ENCODE measurements at places on chromosomes 2 and 18.

DNA sequence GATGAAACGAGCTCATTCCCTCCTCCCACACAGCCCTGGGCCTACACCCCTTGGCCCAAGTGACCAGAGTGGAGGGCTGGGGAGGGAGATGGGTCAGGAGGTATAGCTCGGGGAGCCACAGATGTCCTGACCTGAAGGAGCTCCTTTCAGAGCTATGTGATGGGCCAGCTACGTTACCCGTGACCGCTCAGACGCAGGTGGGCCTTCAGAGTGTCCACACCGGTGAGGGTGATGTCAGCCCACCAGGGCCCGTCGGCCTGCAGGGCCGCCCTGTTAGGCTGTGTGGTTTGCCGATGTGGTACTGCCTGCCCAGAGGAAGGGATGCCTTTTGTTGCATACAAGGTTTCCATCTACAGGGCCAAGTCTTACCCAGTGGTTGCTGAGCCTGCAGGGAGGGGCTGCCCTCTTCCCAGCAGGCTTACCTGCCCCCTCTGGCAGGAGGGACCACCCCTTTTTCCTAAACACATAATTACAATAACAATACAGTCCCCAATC is 41.8 kb upstream of the FOSL2 start:
- no peak for DNase-seq

DNA sequence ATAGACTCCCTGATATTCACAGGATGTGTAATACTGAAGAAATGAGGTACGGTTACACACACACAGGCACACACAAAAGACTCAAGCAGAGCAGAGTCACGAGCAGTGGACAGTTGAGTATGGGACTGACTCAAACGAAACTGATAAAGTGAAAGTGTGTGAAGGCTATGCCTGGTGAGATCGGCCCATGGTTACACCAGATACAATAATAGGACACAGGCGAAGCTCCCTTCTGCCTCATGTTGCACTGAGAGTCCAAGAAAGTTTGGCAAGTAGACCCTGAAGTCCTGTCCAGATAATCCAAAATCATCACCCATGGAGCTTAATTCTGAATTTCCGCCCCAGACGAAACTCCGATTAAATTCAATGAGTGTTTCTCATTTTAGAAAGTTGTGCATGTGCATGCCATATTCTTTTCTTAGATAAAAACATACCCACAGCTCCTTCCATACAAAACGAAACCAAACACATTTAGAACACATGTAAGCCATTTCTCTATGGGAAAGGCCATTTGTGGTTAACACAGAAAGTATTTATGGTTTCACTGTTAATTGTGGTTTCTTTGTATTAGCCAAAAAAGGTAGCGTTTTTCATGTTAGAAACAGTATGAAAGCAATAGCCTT is 567.6 kb downstream of the PLCL1 start:
- no peak for DNase-seq

- no peak for DNase-seq
Observed at GRCh38 chr2:65416945-65417344, 15.5 kb downstream of the SPRED2 start.

GRCh38 chr2:145598434-145598833 is 1078.5 kb upstream of the ZEB2 start:
- no peak for DNase-seq

- DNase-seq: no peak
Observed at GRCh38 chr2:77519888-77520506, 2.2 kb downstream of the LRRTM4 start.

- no peak for DNase-seq
Observed at GRCh38 chr18:54279477-54280219, 10.3 kb downstream of the POLI start.
